HTR-8/SVneo (cell line): ENCODE measurements at places on chromosomes 5 and 9.

GRCh38 chr9:129575818-129576217 lies 45.1 kb downstream of the C9orf50 start:
- no peak for DNase-seq

GRCh38 chr5:40260361-40260760 lies 419.4 kb upstream of the PTGER4 start:
- no peak for DNase-seq

- peak; percentile 52 for DNase-seq
These were observed 557 bp upstream of the PHF2 start for GRCh38 chr9:93575796-93576257.

DNA sequence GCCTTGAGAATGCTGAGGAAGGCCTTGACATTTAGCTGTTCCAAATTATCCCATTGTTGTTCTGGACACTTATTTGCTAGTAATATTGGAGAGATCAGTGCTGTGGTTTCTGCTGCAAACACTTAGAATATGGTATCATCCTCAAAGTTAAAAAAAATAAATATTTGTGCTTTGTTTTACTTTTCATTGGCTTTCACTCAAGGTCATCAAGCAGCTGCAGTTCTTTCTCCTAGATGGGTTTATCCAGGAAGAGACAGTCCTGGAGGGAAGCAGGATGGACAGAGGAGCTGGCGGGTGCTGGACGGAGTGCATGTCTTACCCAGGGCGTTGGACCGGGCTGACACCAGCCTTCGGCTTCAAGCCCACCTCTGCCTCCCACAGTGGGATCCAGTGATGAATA lies 193.6 kb downstream of the MTRR start:
- DNase-seq, result no peak

DNA sequence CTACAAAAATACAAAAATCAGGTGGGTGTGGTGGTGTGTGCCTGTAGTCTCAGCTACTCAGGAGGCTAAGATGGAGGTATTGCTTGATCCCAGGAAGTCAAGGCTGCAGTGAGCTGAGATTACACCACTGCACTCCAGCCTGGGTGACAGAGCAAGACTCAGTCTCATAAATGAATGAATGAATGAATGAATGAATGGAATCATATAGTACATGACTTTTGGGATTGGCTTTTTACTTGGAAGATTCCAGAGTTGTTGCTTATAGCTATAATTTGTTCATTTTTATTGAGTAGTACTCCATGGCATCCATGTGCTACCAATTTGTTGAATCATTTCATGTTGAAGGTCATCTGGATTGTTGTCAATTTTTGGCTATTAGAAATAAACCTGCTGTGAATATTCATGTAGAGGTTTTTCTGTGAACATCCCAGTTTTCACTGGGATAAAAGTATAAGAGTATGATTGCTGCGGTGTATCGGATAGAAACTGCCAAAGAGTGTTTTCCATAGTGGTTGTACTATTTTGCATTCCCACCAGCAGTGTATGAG lies 19.9 kb downstream of the ERBIN start:
- no peak for DNase-seq

- DNase-seq, result no peak
These were observed 37.7 kb downstream of the SMIM23 start for GRCh38 chr5:171823269-171823668.

DNA sequence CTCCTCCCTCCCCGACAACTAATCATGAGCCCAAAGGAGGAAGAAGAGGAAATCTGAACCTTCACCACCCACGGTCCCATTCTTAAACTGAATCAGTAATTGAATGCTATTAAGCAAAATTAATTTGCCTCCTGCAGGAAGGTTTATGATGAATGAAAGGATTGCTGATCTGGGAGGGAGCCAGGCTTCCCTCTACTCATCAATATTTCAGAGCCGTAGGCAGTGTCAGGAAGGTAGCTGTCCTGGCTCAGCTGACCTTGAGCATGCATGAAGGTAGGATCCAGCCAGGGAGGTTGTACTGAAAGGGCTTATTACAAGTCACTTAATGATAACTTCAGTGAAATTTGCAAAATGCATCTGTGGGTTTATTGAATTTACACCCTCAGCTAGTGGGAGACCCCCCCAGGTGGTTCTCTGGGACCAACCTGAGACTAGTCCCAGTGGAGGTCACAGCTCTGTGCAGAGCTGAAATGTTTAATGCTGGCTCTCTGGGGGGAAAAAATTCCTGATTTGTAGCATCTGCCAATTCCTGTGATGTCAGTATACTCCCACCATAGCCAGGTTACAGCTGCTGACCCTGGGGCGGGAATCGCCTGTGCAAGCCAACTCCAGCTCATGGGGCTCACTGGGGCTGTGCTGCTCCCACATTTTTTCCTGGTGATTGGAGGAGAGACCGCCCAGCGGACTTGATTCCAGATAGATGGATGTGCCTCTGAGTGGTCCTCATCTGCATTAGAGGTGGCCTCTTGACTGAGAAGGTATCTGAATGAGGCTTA lies 47.9 kb upstream of the NCS1 start:
- DNase-seq, result no peak

GRCh38 chr5:60583616-60584015 lies 116.3 kb downstream of the DEPDC1B start:
- DNase-seq, result no peak

GRCh38 chr9:95373069-95373681 lies 55.7 kb upstream of the FANCC start:
- peak; percentile 50 for DNase-seq

- peak; percentile 47 for DNase-seq
These were observed 50.2 kb downstream of the C9orf50 start for GRCh38 chr9:129570450-129571297.
